ENCODE measurements at places on chromosomes 5 and 9.

DNA sequence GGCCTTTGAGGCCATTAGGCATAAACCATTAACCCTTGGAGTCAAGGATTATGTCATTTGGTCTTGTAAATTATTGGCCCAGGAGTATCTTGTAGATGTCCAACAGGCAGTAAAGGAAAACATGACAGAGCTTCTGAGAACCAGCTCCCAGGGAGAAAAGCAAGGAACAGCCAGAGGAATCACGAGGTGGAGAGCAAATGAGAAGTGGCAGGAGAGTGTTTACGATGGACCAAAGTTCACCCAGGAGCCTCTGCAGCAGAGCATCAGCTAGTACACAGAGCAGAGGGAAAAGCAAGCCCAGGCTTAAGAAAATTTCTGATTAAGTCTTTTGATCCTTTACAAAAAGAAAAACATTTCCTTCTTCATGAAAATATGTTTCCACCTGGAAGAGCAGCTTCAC, 206.2 kb downstream of the NDUFS4 start:
- DNase-seq = no peak

DNA sequence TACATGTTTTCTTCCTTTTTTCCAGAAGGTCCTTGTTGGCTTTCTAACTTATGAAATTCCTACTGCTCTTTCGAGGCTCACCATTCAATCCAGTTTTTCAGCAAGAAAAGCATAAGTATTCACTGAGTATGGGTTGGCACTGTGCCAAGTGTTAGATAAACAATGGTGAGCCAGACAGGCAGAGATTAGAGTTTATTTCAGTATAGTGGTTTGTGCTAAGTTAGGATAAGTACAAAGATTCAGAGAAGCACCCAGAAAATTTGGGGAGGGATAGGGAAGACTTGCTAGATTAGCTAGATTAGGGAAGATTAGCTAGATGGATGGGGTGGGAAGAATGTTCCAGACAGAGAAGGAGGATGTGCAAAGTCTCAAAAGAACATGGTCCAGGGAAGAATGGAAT, 122.9 kb downstream of the OXCT1 start:
- DNase-seq = no peak

- no peak for DNase-seq
Observed at GRCh38 chr9:83937861-83938455, 16.7 kb upstream of the KIF27 start.

GRCh38 chr5:133480366-133480765, 132.0 kb downstream of the FSTL4 start:
- DNase-seq = no peak

DNA sequence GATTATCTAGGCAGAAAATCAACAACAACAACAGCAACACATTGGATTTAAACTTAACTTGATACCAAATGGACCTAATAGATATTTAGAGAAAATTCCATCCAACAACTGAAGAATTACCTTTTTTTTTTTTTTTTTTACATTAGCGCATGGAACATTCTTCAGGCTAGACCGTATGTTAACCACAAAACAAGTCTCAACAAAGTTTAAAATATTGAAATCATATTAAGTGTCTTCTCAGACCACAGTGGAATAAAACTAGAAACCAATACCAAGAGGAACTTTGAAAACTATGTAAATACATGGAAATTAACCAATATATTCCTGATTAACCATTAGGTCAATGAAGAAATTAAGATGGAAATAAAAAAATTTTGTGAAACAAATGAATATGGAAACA, 315.8 kb downstream of the CSNK1G3 start:
- DNase-seq = no peak

- no peak for DNase-seq
Observed at GRCh38 chr5:129899454-129899853, 4.8 kb upstream of the CHSY3 start.

- no peak for DNase-seq
Observed at GRCh38 chr5:153883854-153884611, 154.7 kb downstream of the FAM114A2 start.

GRCh38 chr5:16178745-16179372, 732 bp downstream of the MARCHF11 start:
- DNase-seq = no peak

GRCh38 chr5:92676215-92677165, 904.5 kb downstream of the NR2F1-AS1 start:
- no peak for DNase-seq

DNA sequence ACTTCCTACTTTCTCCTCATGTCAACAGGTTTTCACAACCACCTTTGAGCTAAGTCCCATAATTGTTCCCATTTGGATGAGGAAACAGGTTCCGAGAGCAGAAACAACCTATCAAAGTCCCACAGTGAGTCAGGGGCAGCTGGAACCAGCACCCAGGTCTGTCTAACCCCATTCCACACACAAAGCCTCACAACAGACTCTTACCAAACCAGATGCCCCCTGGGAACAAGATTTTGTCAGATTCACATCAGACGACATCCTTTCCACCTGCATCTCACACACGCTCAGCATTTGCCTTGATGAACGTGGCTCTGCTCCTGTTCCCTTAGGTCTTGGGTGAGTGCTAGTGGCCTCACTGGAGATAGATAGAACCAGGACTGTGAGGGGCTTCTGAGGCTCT, 17.0 kb downstream of the SWI5 start:
- DNase-seq = no peak

GRCh38 chr9:126690431-126691051, 76.8 kb downstream of the LMX1B start:
- peak; percentile 18 for DNase-seq

GRCh38 chr5:9283473-9283872, 262.4 kb downstream of the SEMA5A start:
- no peak for DNase-seq

GRCh38 chr5:122236270-122237040, 75.6 kb upstream of the SNCAIP start:
- DNase-seq = no peak

GRCh38 chr5:94690778-94691177, 72.3 kb downstream of the SLF1 start:
- no peak for DNase-seq

DNA sequence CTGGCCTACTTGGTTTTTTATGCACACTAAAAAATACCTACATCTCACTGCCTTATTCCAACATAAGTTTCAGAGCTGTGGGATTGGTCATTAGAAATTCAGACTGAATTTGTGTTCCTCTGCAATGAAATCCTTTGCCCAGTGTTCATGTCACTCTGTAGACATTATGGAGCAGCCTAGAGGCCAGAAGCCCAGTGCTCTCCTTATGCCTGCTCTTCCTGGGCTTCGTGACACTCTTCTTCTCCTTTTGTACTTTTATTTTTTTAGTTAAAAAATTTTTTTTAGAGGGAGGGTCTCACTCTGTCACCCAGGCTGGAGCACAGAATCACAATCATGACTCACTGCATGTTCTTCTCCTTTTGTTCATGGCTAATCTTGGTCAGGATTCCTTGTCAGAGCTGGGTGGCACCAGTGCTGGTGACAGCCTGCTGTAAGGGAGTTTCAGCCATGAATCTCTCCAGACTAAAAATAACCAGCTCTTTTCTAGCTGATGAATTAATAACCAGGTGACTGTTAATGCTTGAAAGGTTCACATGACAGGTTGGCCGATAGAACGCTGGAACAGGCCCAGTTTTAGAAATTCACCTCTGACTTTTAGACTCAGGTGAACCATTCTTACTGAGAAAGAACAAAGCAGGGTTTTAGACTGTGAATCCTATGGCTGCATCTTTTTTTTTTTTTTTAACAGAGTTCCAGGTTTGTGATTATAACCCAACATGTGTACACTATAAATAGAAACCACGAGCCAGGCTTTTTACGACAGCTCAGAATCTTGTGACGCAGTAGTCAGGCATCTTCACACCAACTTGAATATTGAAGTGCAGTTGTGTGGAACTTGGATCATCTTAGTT, 34.1 kb upstream of the C5orf47 start:
- no peak for DNase-seq

DNA sequence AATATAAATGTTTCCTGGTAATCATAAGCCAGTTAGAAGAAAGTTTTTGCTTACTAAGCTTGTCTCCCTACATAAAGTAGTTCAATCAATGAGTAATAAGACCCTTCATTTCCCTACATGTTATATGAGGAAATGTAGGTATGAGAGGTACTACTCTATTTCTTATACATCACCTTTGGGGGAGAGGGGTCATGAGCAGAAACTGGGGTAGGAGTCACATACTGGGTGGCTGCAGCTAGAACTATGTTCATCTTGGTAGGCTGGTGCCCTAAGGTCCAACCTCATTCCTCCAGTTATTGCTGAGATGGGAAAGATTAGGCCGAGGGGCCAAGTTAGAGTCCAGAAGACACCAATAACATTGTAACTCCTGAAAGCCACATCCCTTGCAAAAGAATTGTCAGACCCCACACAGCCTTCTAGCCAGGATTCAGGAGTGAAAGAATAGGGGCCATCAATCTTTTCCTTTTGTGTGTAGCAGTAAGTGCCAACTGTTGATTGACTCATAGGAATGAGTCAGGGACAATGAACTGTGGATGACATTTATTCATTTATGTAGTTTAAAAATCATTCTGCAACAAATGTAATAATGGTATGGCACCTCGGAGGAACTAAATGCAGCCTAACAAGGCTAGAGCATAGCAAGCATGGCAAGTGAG, 21.6 kb upstream of the SREK1 start:
- DNase-seq = no peak

- no peak for DNase-seq
Observed at GRCh38 chr5:147417135-147417813, 92.6 kb downstream of the DPYSL3 start.

DNA sequence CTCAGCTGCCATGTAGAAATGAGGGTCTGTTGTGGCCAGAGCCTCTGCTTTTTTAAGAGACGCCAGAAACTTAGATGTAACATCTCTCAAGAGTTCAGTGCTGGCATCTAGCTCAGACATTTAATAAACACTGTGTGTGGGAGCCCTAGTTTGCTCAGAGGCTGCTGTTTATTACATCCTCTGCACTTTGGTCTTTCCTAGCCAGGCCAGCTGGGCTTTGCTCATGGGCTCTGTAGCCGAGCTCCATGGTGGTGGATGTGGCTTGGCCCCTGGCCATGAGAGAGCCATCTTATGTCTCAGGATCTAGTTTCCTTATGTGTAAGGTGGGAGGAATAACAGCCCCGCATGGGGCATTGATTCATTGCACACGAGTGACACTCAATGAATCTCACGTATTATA, 30.0 kb downstream of the ARHGEF37 start:
- no peak for DNase-seq

GRCh38 chr5:139422307-139422893, 16.9 kb downstream of the DNAJC18 start:
- no peak for DNase-seq

GRCh38 chr5:164722702-164723101, 1217.3 kb downstream of the MAT2B start:
- DNase-seq = no peak

- no peak for DNase-seq
Observed at GRCh38 chr5:178227929-178228328, 4.7 kb downstream of the PHYKPL start.

GRCh38 chr9:37931592-37931991, 27.7 kb upstream of the SLC25A51 start:
- no peak for DNase-seq

- no peak for DNase-seq
Observed at GRCh38 chr5:132422720-132423437, 53.4 kb downstream of the SLC22A5 start.

- no peak for DNase-seq
Observed at GRCh38 chr5:74405593-74405992, 234.9 kb downstream of the ENC1 start.

DNA sequence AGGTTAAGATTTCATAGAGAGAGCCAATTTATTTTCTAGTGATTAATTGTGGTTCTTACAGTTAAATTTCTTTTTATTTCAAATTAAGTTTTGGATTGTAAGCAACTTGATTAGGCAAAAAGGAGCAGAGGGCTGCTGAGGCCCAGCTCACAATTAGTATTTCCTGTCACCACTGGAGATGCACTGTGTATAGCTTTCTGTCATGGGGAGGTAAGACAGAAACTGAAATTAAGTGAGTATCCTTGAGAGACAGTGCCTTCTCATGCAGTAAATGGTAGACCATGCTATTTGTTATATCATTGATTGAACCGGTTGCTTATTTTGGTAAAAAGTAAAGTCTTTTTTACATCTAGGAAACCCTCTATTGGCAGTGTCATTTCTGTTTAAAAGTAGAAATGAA, 190.7 kb downstream of the CCDC171 start:
- DNase-seq = no peak

DNA sequence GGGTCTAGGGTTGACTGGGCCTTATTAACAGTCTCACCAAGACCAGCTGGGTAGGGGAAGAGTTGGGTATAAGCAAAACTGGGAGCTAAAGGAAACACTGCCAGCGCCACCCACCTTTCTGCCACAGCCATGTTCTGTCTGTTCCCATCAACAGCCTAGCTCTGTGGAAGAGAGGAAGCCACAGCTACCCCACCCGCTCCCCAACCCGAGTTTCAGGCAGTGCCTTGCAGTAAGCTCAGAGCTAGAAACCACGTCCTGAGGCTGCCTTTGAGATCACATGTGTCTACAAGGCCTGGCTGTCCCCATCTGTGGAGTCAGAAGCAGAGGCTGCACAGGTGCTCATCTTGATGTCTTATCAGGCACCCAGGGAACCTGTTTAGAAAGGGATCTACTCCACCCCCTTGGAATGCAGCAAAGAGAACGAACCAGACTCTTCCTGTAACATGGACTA, 15.3 kb downstream of the HNRNPH1 start:
- no peak for DNase-seq

DNA sequence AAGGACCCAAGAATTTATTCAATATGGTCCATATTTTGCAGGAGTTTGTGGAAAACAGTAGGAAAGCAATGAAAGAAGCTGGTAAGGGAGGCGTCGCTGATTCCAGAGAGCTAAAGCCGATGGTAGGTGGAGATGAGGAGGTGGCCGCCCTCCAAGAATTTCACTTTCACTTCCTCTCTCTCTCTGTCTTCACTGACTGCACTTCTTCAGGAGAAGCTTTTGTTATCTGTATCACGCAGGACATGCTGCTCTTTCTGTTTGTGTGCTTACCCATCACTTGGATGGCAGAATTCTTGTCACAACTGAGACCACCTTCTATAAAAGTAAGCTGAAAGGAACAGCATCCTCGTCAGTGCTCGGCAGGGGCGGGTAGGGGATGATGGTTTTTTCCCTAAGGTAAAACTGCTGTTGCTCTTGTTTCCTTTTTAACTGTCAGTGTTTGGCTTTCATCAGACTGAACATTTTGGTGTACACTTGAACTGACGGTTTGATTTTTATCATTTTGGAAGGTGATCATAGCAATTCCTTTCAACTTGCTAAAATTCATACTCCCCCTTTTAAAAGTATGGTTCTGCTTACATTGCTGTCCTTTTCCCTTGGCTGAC, 62.4 kb upstream of the FSD1L start:
- no peak for DNase-seq

DNA sequence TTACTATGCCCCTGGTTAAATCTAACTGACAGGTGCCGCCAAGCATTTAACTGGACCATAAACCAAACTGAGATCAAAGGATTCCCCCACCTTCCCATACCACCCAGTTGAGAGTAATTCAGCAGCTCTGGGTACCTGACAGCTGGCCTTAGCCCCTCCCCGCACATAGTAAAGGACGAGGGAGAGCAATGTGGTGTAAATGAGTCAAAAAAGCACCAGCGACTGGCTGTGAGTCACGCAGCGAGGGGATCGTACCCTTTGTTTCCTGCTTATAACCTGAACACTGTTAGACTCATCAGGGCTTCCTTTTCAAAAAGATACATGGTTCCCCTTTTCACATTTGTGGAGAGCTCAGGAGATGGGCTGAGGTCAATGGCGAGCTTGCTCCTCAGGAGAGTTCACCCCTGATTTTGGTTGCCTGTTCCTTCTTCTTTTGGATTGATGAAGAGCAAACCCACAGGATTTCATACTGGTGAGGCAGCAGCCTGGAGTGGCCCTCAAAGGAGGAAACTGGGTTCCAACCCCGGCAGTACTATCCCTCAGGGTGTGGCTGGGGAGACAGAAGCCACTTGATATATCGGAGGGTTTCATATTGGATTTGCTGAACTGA, 71.5 kb downstream of the ANKRD33B start:
- DNase-seq = peak; percentile 15

Measured in stimulated activated CD4-positive, alpha-beta T cell treated with anti-CD3 and anti-CD28 coated beads, Interleukin-15, amount 100 ng/mL, for 1 hour (primary cell).